Body of pancreas (tissue), 4 donors: ENCODE measurements at places on chromosomes 3 and 15.

DNA sequence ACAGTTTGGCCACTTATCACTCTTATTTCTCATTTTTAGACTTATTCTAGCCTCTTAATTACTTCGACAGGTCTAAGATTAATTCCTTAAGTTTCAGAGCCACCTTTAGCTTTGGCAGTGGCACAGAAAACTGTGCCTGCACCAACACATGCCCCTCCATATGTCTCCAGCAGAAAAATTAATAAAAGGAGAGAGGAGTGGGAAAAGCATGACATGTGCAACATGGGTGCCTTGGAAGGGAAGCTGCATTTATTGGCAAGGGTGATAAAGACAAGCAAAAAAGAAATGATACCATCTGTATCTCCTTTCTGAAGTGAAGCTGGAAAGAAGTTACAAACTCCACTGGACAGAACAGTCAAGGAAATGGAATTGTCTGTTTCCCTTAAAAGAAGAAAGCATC lies 121.7 kb upstream of the CFAP20DC start:
- no peak for DNase-seq

DNA sequence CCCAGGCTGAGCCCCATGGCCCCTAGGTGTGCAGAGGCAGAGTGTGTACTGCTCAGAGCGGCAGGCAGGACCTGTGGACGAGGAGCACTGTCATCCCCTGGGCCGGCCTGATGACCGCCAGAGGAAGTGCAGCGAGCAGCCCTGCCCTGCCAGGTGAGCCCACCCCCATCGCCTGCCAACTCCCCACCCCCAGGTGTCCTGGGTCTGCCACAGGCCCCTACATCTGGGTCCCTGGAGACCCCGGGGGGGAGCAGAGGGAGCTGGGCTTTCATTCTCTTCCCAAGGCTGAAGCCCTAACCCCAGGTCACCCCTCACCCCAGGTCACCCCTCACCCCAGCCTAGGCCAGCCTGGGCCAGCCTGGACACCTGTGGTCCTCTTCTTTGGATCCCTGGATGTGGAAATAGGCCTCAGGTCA lies 93.1 kb downstream of the TBC1D2B start:
- DNase-seq = no peak

- peak; percentile 43 for DNase-seq
These were observed 323.3 kb upstream of the TLE3 start for GRCh38 chr15:70420948-70421482.

GRCh38 chr3:34807611-34808010 lies 831.7 kb upstream of the ARPP21 start:
- DNase-seq = no peak

GRCh38 chr3:64918989-64919388 lies 231.2 kb upstream of the ADAMTS9 start:
- DNase-seq = no peak
